ENCODE measurements at places on chromosomes 11 and 22.

DNA sequence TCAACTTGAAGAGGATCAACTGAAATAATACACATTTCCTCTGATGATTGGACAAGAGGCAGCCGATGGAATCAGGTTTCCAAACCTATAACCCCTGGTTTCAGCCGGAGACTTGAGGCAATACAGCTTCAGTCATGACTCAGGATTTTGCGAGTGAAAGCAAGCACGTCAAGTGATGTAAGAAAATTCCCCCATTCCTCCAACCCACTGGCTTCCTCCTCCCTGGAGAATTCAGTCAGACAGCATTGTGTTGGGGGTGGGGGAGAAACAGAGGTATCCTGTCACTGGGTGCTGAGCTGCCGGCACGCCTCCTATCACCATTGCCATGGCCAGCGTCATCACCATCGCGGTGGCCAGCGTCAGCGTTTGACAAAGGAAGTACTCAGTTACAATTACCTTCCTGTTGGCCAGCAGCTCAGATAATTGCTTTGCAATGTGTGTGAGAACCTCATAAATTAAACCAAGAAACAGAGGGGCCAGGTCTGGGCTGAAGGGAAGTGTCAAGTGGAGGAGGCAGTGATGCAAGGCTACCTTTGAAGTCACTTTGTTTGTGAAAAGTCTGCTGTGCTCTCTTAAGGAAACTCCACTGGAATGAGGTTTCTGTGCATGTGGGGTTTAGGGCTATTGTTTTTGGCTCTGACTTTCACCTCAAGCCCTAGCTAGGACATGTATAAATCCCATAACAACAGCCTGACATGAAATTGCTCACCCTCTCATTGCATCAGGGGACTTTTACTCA, 50.2 kb downstream of the LIF start:
- DNase-seq: peak; percentile 70

- no peak for DNase-seq
Measured at GRCh38 chr11:102623998-102624397, 1.1 kb downstream of the MMP20 start.

DNA sequence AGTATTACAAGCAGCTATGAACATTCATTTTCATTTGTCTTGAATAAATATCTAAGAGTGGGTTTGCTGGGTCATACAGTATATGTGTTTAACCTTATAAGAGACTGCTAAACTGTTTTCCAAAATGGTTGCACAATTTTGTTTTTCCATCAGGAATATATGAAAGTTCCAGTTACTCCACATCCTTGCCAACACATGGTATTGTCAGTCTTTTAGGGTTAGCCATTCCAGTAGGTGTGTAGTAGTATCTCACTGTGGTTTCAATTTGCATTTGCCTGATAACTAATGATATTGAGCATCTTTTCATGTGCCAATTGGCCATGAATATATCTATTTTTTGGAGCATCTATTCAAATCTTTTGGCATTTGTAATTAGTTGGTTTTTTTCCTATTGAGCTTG, 7.7 kb upstream of the CCDC83 start:
- DNase-seq: no peak

DNA sequence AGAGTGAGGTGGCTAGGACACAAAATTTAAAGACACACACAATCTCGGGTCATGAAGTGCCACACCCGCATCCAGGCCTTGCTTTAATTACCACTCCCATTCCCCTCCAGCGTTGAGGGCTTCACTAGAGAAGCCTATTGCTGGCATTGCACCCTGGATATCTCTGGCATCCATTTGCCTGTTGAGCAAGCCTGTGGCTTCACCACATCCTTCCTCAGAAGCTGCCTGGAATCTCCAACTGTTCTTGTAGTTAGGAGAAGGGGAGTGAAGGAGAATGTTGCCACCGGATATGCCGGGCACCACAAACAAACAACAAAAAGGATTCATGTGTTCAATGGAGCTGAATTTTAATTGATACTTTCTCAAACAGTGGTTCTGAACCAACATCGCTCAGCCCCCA, 34.4 kb upstream of the RCN1 start:
- no peak for DNase-seq

- peak; percentile 87 for DNase-seq
Measured at GRCh38 chr11:107457558-107458271, at the start of gene CWF19L2. Gene CWF19L2 (minus strand): TSS chr11:107457825. CDS start chr11:107457816, 9 bp downstream.

- DNase-seq: no peak
Measured at GRCh38 chr11:100927579-100927978, 202.0 kb downstream of the PGR start.

DNA sequence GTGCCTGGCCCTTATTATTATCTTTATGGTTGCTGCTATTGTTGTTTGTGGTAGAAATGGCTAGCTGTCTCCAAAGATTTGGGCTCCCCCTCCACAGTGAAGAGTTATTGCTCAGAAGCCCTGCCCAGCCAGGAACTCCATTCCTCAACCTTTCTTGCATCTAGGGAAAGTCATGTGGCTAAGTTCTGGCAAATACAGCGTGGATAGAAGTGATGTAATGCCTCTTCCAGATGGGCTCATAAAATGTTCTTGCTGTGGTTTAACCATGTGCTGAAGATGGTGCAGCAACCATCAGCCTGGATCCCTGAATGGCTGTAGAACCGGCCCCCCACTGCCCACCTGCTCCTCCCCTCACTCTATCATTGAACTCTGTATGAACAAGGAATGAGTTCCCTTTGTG, 203.5 kb upstream of the E2F8 start:
- no peak for DNase-seq
